Activated CD4-positive, alpha-beta T cell treated with anti-CD3 and anti-CD28 coated beads for 24 hours (primary cell): ENCODE measurements at places on chromosomes 13 and 19.
A peak's percentile ranks its signal among the peaks of the same experiment; 100 is the strongest.

GRCh38 chr19:31330237-31330636 lies 19.0 kb downstream of the TSHZ3 start:
- no peak for DNase-seq

DNA sequence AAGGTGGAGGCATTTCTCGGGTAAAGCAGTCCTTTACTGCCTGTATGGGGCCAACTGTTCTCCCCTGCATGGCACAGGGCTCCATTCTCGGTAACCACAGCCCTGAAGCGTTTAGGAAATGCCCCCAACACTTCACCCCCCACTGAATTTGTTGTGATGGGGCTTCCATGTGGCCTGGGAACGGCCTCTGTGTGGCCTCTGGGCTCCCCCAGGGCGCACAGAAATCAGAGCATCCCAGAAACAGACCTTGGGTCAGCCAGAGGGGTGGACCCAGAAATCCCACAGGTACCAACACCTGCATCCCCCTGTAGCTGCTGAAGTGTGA lies 153.7 kb upstream of the VSTM2B start:
- no peak for DNase-seq

GRCh38 chr13:44739539-44739938 lies 163.4 kb upstream of the TSC22D1 start:
- no peak for DNase-seq

DNA sequence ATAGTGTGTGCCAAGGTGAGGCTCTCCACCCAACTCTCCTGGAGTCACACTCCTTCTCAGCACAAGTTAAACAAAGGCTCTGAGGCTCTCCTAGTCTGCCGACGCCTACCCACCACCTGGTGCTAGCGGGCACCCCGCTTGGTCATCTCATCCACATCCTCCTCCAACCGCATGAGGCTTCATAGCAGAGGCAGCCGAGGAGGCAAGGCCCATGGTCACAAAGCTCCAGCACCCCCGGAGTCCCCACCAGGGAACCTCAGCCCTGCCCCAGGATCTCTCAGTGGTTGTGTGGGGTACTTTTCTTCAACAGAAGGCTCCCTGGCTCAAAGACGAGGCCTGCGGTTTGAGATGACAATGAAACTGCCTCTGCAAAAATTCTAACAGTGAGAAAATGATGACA lies 43.0 kb downstream of the STK24 start:
- DNase-seq: no peak

GRCh38 chr19:49389406-49389805 lies 1.4 kb downstream of the KASH5 start:
- no peak for DNase-seq

- no peak for DNase-seq
Measured at GRCh38 chr13:73096173-73096572, 37.4 kb downstream of the KLF5 start.

GRCh38 chr13:91355826-91356710 lies 8.6 kb downstream of the MIR17HG start:
- DNase-seq: no peak

DNA sequence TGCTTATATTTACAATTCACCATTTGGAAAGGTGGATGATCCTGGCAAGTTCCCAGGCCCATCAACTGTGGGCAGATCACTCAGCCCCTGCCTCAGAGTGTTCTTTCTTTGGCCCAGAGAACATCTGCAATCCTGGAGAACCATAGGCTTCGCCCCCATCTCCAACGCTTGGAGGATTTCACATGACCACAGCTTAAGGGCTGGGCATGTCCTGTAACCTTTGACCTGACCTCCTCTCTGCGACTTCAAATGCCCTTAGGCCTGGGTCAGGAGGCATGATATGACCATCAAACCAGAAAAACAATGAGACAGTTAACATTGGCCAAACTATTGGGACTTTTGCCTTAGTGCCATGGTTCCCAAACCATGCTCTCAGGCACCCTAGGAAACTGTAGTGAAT lies 7.2 kb upstream of the MBNL2 start:
- no peak for DNase-seq

GRCh38 chr13:40403509-40404241 lies 262.8 kb downstream of the FOXO1 start:
- DNase-seq: no peak

GRCh38 chr13:102555914-102556553 lies 40.8 kb upstream of the TPP2 start:
- no peak for DNase-seq

GRCh38 chr13:34777089-34777913 lies 164.8 kb upstream of the NBEA start:
- DNase-seq: no peak

DNA sequence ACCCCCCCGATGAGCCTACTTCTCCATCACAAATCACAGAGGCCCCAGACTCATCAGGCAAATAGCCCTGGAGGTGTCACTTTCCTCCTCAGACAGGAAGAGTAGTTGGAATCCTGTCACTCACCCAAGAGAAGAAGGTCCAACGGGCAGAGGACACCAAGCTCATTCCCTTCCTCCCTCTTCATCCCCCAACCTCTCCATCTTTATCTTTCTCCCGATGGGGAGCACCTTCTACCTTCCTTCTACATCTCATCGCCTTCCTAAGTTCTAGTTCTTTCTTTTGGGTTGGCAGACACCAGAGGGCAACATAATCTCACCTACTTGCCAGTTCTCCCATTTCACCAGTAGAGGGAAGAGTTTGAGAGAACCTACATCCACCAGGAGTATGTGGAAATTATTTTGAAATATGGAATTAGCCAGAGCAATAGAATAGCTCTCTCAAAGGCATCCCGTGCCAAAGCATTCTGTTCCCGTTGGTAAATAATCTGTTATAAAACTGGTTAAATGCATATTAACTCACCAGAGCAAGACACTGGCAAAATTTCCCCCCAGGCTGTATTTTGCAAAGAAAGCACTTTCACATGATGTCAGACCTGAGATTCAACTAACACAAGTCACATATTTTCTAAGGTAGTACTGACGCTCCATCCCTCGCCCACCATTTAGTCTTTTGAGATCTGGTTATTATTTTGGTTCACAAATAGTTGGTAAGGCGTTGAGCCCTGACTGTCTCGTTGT lies 55.0 kb downstream of the ZIC5 start:
- no peak for DNase-seq

DNA sequence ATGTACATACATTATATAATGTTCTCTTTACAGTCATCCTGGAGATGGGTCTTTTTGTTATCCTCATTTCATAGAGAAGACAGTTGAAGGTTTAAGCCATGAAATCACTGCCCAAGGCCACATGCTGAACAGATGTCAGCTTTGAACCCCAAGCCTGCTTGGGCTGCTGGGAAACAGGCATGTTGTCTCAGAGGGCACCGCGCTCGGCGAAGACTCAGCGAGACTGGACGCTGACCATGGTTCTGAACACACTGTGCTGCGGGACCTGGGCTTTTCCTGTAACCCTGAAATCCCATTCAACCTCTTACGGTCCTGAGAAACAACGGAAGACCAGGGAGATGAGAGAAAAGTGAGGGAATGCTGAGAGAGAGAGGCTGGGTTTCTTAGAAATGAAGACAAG lies 27.3 kb downstream of the LRFN3 start:
- DNase-seq: peak; percentile 34

GRCh38 chr19:14473073-14473977 lies 1.8 kb downstream of the PTGER1 start:
- no peak for DNase-seq

- no peak for DNase-seq
Measured at GRCh38 chr13:51740698-51741097, 63.3 kb downstream of the DHRS12 start.

GRCh38 chr19:35959968-35960320 lies 23.8 kb downstream of the LRFN3 start:
- no peak for DNase-seq

DNA sequence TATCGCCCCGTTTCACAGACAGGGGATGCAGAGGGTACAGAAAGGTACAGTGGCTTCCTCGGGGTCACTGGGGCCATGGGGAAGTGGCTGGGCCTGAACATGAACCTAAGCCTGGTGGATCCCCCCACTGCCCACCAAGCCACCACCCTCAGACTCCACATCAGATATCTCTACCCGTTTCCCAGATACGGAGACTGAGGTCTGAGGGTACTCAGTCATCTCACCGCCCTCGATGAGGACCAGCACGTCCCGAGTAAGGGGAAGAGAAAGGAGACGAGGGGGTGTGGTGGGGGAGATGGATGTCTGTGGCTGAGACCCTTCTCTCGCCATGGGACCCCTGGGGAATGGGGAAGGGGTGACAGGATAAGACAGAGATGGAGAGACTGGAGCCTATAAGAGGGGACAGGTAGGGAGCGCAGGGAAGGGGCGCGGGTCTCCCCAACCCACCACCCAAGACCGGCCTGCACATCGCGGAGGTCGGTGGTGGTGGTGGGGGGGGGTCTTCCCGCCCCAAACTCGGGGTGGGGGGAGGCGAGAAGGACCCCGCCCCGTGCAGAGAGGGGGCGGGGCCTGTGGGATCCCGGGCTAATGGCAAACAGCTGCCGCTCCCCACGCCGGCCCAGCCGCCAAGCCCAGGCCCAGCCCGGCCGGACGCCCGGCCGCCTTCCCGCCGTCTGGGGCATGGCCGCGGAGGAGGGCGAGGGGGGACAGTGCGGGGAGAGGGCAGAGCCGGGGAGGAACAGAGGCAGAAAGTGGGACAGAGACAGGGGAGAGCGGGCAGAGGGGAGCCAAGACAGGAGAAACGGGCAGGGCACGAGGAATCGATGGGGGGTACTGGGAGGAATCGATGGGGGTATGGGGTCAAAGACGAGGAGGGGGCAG lies 698 bp downstream of the KANK2 start:
- DNase-seq: no peak

GRCh38 chr19:11499890-11500420 lies 5.7 kb downstream of the ZNF653 start:
- DNase-seq: no peak

DNA sequence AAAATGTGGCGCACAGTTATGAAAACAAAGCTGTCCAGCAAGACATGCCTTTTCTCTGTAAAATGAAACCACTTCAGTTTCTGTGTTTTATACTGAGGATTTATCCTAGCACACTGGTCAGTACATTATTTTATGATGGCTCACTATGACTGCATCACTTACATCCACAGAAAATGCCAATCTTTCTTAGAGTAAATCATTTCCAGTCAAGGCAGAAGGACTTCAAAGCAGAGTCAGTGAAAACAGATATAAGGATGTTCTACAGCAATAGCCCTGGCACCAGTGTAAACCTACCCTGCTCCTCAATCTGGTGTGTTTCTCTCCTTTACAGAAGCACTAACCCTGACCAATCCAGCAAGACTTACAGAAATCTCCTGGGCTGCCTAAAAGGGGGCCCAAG lies 473.5 kb downstream of the GPC6 start:
- DNase-seq: no peak

- no peak for DNase-seq
Measured at GRCh38 chr13:98792321-98792720, 39.8 kb upstream of the SLC15A1 start.

DNA sequence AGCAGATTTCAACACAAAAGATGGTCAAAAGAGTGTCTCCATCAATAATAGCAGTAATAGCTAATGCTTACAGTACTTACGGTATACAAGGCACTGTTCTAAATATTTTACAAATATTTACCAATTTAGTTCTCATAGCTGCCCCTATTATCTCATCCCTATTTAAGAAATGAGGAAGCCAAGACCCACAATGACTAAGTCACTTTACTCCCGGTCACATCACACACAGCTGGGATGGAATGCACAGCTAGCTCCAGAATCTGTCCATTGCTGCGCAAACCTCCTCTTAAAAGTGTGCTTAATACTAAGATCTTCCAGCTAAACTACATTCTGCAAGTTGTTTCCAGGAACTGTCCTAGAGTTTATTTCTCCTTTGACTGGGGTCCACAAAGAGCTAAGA lies 63.4 kb downstream of the RAP2A start:
- no peak for DNase-seq

DNA sequence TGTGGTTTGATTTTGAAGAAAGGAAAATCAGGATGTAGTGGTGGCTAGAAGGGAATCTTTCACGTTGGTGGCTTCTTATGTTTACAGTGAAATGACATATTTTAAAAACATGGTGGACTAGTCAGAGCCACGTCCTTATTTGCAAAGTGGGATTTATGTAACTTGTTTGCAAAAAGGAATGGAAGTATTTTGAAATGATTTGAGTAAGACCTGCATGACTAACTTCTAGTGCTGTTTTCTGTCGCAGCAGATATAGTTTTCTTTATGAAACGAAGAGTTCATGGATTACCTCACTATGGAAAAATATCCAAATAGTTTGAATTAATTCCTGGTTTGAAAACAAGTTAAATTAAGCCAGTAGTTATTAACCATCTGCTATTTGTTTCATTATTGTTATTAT lies 476.5 kb downstream of the MYO16 start:
- DNase-seq: no peak

GRCh38 chr13:46675016-46675415 lies 121.9 kb downstream of the ESD start:
- no peak for DNase-seq

GRCh38 chr19:2176337-2176994 lies 12.7 kb downstream of the DOT1L start:
- no peak for DNase-seq

GRCh38 chr19:31781542-31781941 lies 432.3 kb upstream of the TSHZ3 start:
- DNase-seq: no peak

- peak; percentile 47 for DNase-seq
Measured at GRCh38 chr19:55080121-55080967, 4.7 kb downstream of the EPS8L1 start.

DNA sequence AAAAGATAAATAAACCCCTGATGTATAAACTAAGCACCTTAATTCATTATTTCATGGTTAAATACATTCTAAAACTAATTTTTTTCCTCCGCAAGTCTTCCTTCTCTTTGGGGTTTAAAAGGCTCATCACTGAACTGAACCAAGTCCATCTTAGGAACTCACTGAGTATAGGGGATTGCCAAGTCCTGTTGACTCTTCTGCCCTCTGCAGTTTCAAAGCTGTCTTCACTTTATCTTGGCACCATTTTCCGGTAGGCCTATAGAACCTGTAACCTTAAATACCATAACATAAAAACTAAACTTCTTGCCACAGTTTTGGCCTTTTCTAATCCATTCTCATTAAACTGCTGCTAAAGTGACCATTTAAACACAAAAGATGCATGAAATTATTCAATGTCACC lies 66.5 kb upstream of the USPL1 start:
- no peak for DNase-seq

DNA sequence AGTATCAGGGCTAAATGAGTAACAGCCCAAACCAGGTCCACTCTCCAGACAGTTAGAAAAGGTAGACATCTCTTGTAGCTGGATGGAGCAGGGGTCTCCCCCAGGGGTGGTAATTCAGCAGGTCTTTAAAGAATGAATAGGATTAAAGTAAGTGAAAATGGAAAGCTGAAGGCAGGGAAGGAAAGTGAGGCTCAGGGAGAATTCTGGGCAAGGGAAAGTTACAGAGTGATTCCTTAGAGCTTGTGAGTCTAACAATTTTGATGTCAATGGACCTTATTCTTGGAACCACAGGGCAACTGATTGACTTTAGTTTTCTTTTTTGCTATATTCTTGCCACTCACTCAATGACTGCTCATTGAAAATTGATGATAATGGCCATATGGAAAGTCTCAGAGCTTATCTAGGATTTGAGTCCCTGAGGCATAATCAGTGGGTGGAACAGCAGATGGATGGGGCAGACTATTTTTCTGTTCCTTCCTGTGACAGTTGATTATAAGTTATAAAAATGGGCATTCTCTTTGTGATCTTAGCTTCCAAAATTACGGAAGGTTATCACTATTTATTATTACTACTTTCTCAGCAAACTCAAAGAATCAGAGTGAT lies 76.9 kb downstream of the LRCH1 start:
- DNase-seq: no peak
